ENCODE measurements at places on chromosomes 12 and 14. TPM values are rescaled to one million over a fixed set of nuclear protein-coding genes. Genes with fewer than 3 reads are reported as not detected.

SALL2 gene
- 1.1 TPM for total RNA-seq

SMCO2 gene
- not detected for total RNA-seq

SERPINA4 gene
- total RNA-seq: not detected

KRT78 gene
- total RNA-seq: 0.22 TPM

LRP1 gene
- 24.9 TPM for total RNA-seq

HNF1A gene
- total RNA-seq: not detected

TAS2R50 gene
- not detected for total RNA-seq

IL22 gene
- not detected for total RNA-seq

TAS2R31 gene
- 0.27 TPM for total RNA-seq

SERPINA9 gene
- not detected for total RNA-seq

GRCh38 chr12:21350975-21351374 lies 16.3 kb upstream of the SLCO1A2 start:
- DNase-seq: no peak

DNA sequence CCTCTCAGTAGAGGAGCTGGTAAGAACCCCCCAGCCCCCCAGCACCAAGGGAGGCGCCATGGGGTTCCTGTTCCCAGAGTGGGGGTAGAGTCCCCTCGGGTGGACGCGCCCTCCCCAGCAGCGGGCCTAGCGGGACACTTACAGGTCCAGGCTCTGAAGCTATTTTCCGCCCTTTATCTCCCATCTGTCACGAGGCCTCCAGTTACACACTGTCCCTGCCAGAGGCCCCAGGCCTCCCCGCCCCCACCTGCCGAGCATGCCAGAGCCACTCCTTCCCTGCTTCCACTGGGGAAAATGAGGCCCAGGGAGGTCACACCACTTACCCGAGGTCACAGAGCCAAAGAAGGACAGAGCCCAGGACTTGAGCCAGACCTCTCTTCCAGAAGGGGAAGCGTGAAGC lies 3.1 kb downstream of the C14orf180 start:
- DNase-seq: no peak

GRCh38 chr12:49962861-49963765 lies 1.4 kb downstream of the AQP5 start:
- DNase-seq: peak; percentile 86

- DNase-seq: no peak
Observed at GRCh38 chr14:85618978-85619377, 89.0 kb downstream of the FLRT2 start.

DNA sequence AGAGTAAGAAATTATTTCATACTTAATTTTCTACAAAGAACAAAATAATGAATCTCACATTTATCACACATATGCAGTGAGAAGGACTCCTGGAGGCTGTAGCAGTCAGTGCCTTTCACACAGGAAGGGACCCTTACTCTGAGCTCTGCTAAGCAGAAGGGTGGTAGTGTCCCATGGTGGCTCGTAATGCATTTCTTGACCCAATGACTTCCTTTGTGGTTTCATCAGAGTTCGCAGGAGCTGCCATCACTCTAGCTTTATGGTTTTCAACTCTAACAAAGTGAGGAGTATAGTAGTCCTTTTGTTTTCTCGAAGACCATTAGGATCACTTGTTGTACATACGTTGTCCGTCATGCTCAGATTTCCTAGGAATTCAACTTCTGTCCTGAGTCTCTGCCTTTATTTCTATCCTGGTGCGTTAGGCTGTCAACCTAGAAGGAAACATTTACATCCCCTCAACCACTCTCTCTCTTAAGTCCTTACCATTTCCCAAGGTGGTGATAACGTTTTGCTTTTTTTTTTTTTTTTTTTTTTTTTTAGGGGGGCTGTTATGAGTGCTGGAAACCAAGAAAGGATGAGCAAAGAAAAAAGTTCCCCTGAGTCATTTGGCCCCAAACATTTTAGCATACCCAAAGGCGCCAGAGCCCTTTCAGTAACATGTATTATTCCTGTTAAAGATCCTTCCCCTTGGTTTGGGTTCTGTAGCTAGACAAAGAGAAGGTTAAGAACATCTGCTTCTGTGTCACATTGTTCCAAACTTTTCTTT lies 37.2 kb downstream of the GABARAPL1 start:
- no peak for DNase-seq

GRCh38 chr12:85147331-85147730 lies 111.2 kb downstream of the LRRIQ1 start:
- peak; percentile 0 for DNase-seq

- DNase-seq: no peak
Observed at GRCh38 chr14:31660728-31661127, 99.5 kb downstream of the NUBPL start.

- DNase-seq: peak; percentile 42
Observed at GRCh38 chr12:29350080-29350479, 30.9 kb downstream of the ERGIC2 start.

DNA sequence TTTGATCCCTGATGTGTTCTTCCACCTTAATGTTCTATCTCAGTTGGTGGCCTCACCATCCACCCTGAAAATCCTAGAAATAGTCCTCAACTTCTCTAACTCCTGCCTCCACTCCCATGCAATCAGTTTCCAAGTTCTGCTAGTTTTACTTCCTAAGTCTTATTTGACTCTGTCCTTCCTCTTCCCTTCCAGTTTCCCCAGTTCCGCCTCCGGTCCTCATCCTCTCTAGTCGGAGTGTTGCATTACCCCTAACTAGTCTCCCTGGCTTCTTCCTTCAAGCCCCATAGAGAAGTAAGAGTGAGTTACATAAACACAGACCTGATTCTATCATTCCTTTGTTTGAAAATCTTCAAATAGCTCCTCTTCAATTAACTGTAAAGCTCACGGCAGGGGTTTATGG lies 236.5 kb downstream of the GXYLT1 start:
- no peak for DNase-seq

DNA sequence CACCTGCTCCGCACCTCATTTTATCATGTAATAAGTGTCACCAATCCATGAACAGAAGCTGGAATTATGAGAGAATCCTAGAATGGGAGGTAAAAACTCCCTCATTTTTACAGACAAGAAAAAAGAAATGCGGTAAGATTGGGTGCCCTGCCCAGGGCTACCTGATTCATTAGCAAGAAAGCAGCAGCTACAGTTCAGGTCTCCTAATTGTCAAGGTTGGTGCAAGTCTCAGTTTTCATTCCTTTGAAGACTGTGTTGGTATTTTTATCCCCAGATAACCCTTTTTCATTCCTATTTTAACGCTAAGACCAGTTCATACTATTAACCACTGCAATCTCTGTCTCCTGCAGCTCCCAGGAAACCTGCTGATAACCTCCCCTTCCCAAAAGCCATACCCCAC lies 6.9 kb downstream of the DUSP6 start:
- no peak for DNase-seq

DNA sequence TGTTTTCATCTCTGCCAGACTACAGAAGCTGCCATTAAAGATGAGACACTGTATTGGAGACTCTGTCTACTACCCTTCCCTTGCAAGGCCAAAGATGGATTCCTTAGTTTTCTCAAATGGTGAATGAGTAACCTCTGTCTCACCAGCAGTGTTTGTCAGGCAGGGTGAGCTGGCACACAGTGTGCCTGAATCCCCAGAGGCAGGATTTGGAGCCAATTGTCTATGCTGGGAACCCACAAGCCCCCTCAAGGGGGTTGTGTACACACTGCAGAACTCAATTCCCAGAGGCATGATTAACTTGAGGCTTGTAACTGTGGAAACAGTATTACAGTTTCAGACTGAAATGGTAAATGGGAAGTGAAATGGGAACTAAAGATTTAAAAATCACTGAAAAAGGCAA lies 136.8 kb upstream of the PTPRB start:
- peak; percentile 62 for DNase-seq

- DNase-seq: peak; percentile 63
Observed at GRCh38 chr14:102594514-102595175, 2.2 kb downstream of the RCOR1 start.

All from M059J (cell line).